Epithelial cell of prostate (primary cell): ENCODE measurements at places on chromosomes 7 and 10.

DNA sequence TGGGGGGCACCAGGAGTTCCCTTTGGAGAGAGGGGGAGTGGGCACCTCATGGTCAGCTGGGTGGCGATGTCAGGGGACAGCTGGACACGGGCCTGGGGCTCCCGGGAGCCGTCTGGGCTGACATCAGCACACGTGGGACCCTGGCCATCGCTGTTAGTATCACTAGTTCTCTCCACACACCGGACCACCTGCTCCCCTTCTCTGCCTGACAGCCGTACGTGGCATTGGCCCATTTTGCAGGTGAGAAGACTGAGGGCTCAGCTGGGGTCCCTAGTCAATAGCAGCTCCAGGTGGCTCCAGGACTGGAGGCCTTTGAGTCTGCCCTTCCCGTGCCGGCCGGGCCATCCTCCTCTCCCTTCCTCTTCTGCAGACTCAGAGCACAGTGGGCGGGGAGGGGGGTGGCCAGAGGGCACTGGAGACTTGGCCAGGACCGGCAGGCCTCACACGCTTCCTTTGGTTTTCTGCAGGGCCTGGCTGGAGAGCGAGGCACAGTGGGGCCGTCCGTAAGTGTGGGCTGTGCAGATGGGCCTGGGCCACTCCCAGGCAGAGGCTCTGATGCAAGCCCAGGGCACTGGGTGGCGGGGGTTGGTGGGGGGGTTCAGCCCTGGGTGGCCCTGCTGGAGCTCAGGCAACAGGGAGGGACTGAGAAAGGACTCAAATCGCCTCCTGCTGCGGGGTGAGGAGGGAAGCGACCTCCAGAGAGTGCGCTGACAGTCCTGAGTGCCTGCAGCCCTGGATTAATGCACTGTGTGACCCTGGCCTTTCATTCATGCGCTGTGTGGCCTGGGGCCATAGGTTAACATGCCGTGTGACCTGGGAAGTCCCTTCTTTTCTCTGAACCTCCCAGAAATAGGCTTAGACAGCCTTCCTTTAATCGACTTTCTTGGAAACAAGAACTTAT lies 78.2 kb downstream of the MYL10 start:
- DNase-seq = no peak

GRCh38 chr10:77606751-77607150 lies 30.9 kb downstream of the KCNMA1 start:
- DNase-seq = peak; percentile 68

DNA sequence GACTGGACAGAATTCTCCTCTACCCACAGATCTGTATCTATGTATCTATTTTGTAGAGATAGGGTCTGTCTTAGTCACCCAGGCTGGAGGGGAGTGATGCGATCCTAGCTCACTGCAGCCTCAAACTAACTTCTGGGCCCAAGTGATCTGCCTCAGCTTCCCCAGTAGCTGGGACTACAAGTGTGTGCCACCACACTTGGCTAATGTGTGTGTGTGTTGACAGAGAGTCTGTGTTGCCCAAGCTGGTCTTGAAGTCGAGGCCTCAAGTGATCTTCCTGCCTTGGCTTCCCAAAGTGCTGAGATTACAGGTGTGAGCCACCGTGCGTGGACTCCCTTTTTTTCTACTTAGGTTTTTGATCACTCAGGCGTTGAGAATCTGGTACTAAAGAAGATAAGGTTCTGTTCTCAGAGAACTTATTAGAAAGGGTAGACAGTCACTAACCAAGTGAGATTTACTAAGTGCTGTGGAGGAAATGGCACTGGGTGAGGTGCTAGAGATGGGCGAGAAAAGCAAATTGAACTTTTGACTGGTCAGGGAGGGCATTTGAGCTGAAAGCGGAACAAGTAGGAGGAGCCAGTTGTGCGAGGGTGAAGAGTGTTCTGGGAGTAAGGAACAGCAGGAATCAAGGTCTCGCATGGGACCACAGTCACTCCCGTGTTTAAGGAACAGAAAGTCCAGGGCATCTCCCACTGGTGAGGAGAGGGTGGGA lies 18.0 kb downstream of the NDUFB2 start:
- no peak for DNase-seq

DNA sequence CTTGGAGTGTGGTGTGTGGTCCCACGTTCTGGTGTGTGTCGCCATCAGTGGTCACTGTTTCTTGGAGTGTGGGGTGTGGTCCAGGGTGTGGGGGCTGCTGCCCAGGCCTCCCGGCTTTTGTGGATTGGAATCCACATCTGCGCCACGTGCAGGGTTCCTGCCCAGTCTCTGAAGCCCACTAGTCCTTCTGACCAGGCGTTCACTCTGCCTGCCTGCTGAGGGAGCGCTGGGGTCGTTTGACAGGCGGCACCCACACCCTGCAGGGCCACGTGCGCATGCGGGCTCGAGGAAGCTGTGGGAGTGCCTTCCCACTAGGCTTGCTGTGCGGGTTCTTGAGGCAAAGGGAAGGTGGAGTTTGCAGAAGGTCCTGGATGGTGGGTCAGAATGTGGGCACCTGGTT lies 51.4 kb downstream of the INPP5A start:
- DNase-seq = no peak

DNA sequence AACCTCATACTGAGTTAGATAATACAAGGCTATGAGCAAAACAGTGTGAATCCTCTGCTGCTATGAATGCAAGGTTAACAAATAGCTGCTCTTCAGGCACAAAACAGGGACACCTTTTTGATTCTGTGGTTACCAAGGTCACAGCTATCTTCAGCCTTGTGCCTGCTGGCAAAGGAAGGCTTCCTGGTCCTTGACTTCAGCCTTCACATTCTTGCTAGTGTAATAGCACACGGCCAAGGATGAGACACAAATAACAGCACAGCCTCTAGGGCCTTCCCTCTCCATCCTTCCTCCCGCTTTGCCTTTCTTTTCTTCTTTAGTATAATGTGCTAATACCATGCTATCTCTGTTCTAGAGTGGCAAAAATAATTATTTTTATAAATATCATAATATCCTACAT lies 130.6 kb upstream of the CAV2 start:
- no peak for DNase-seq

- DNase-seq = no peak
Measured at GRCh38 chr7:32937344-32938174, 19.7 kb upstream of the FKBP9 start.

DNA sequence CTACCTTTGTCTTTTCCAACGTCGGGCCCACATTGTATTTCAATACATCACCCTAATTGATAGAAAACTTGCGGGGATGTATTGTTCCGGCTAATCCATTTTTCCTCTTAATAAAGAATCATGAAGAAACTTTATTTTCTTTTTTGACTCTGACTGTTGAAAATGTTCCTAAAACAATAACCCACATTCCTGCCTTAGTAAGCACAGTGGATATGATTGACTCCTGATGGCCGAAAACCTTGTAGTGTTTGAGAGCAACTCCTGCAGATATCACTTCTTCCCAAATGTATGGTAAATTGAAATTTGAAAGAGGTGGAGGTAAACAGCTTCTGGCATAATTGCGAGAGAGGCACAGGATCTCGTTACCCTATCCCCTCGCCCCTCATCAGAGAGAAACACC lies 65.7 kb downstream of the BICC1 start:
- DNase-seq = no peak

GRCh38 chr7:127741764-127742375 lies 89.9 kb downstream of the SND1 start:
- DNase-seq = no peak

DNA sequence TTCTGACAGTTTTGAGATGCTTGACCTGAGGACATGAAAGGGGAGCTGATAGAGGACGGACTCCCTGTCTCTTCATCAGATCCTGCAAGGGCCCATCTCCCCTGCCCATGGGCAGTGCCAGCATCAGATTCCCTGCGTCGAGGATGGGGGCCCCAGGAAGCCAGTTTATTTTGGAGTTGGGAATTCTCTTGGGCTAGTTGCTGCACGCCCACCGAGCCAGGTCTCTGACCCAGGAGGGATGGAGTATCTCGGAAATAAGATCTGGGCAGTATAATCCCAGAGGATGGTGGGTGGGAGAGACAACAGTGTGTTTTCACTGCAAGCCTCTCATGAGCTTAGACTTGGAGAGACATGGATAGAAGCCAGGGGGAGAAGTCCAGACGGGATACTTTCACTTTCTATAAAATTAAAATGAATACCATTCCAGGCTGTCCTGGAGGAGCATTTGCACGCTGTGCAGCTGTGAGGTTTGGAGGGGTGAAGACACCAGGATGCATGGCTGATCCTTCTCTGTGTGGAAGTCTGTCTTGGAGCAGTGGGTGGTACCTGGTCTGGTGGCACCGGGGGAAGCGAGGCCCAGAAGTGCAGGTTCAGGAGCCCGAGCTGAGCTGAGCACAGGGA lies 25.8 kb downstream of the DOCK1 start:
- no peak for DNase-seq

- DNase-seq = no peak
Measured at GRCh38 chr10:47088656-47089354, 177.6 kb downstream of the PTPN20 start.

DNA sequence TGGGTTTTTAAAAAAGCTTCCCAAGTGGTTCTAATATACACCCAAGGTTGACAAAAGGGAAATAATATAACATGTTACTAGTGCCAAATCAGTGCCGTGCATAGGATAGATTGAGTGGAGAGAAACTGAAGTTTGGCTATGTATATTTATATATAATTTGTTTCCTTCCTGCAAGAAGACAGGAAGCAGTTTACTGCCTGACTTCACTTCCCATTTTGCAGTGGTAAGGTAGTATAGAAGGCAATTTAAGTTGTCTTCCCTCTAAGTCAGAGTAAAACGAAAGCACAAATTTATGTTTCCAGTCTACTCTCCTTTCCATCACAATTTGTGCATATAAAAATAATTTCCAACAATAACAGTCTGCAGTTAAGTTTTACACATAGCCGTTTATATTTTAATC lies 3.4 kb upstream of the HYCC1 start:
- no peak for DNase-seq

DNA sequence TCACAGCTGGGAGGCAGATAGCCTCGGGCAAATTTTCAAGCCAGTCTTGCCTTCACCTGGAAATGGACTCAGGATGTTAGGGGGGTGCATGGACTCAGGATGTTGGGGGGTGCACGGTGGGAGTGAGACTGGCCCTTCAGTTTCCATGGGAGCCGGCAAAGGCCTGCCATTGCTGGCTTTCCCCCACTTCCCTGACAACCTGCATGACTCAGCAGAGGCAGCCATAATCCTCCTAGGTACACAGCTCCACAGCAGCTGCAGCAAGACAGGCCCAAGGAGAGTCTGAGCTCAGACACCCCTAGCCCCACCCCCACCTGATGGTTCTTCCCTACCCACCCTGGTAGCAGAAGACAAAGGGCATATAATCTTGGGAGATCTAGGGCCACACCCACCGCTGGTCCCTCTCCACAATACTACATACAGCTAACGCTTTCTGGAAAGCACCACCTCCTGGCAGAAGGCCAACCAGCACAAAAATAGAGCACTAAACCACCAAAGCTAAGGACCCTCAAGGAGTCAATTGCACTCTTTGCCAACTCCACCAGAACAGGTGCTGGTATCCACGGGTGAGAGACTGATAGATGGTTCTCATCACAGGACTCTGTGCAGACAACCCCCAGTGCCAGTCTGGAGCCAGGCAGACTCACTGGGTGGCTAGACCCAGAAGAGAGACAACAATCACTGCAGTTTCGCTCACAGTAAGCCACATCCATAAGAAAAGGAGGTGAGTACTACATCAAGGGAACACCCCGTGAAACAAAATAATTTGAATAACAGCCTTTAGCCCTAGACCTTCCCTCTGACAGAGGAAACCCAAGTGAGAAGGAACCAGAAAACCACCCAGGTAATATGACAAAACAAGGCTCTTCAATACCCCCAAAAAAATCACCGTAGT lies 18.3 kb downstream of the C7orf25 start:
- no peak for DNase-seq

GRCh38 chr10:121036431-121036830 lies 185.3 kb downstream of the WDR11 start:
- peak; percentile 27 for DNase-seq

DNA sequence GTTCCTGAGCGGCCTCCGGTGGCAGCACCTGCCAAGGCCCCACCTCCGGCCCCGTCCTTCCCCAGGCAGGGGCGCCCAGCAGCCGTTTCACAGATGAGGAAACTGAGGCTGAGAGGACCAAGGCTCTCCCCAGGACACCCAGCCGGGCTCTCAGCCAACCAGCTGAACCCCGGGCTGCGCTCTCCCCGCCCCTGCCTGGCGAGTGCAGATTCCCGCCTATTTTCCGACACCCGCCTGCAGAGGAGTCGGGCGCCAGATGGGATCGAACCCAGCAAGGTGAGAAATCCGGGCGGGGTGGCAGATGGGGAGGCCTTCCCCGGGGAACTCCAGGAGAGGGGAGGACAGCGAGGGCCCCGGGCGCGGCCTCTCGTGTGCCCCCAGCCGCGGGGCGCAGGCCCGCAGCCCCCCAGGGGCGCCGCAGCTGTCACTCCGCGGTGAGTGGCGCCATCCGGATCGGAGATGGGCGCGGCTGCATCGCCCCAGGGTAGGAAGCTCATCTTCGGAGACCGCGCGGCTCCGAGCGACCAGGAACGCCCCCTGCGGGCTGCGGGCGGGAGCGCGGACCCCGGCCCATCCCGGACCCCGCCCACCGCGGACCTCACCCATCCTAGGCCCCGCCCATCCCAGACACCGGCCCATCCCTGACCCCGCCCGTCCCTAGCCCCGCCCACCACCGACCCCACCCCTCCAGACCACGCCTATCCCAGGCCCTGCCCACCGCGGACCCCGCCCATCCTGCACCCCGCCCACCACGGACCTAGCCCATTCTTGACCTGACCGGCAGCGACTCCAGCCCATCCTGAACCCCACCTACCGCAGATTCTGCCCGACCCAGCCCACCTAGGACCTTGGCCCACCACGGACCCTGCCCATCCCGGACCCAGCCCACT lies 90.3 kb downstream of the MICALL2 start:
- no peak for DNase-seq

DNA sequence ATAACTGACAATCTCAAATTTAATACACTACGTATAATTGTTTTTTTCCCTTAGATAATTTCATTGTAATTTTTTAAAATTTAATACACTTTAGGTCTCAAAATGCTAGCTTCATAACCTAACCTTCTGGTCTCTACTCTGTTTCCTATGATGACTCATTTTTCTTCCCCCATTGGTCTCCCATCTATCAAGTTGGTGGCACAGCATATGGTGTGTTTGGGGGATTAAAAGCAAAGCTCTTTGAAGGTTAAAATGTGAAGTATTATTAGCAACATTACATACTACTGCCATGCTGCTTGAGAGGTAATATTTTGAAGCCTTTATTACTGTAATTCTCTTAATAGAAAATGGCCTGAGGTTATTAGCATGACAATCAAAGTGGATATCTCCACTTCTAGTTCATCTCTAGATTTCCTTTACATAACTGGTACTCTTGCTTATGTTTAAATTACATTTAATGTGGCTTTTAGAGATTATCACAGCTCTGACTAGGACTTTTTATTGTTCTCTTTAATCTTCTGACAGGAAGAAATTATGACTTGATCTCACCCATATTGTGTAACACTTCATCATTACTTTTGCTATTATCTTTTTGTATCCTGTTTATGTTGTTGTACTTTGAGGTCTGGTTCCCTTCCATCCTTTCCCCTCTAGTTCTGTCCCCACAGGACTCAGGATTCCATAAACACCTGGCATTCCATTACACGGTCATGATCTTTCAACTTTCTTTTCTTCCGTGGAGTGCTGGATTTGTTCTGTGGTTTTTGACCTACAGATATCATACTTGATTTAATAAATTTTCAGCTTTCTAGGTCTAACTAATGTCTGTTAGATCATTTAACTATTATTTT lies 185.1 kb downstream of the SEMA3D start:
- no peak for DNase-seq
